ENCODE measurements at places on chromosomes 6 and 20.
A peak's percentile ranks its signal among the peaks of the same experiment; 100 is the strongest.

DNA sequence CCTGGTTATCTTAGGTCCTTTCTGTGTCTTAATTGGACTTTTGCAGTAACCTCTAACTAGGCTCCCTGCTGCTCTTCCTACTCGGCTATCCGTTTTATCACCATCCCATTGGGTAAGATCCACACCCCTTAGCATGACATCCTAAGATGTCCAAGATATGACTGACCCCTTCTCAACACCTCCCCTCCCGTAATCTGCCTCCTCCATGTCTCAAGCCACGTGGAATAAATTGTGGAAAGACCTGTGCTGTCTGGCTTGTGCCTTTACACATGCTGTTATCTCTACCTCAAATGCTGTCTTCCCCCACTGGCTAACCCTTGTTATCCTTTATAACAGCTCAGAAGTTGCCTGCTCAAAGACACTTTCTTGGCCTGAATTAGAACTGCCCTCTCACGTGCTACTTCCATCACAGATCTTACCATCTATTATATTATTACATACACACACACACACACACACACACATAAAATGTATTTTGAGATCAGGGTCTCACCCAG, 26.5 kb downstream of the EIF2S2 start:
- DNase-seq, result no peak

DNA sequence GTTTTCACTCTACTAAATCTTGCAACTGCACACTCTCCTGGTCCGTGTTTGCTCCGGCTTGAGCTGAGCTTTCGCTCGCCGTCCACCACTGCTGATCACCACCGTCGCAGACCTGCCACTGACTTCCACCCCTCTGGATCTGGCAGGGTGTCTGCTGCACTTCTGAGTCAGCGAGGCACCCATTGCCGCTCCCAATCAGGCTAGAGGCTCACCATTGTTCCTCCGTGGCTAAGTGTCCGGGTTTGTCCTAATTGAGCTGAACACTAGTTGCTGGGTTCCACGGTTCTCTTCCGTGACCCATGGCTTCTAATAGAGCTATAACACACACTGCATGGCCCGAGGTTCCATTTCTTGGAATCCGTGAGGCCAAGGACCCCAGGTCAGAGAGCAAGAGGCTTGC, 98.6 kb upstream of the GPR6 start:
- no peak for DNase-seq

DNA sequence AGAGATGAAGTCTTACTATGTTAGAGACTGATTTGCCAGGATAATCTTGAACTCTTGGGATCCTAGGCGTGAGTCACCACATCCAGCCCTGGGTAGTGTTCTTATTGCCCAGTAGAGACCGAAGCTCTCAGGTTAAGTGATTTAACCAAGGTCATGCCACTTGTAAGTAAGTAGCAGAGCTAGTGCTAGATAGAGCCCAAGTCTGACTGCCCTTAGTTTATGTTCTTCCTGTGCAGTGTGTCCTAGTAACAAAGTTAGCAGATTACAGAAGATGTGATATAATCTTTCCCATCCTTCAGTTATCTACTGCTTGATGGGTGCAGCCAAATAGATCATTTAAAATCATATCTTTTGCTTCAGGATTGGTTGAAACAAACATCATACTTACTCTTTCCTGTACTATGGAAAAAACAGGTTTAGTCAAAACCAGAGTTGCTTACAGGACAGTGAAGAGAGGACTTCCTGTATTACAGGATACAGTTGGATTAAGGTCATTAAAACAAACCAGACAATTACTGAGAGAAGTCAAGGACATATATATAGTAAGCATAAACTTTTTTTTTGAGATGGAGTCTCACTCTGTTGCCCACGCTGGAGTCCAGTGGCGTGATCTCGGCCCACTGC, 9.5 kb upstream of the PABPC1L start:
- no peak for DNase-seq

DNA sequence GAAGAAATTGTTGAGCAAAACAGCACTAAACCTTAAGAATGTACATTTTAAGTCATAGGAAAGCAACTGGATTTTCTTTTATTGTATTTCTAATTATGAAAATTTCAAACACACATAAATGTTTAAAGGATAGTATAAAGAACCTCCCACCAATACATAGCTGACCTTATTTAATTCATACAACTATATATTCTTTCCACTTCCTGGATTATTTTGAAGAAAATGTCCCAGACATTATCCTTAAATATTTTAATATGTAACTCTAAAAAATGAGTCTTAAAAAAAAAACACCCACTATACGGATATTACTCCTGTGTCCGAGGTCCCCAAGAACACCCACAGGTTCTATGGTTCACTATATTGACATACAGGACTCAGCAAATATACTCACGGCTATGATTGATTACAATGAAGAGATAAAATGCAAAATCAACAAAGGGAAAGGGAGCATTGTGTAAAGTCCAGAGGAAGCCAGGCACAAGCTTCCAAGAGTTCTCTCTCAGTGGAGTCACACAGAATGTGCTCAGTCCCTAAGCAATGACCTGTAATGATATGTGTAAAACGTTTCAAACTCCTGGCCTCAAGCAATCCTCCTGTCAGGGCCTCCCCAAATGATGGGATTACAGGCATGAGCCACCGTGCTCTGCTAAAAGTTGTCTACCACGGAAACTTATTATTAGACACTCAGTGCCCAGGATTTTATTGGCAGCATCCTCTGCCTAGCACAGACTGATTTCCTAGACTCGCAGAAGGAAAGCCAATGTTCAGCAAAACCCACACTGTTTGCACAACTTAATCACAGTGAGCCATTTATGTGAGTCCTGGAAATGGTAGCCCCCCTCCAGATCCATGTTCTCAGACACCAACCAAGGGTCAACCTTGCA, 23.2 kb downstream of the GLYATL3 start:
- peak; percentile 22 for DNase-seq

DNA sequence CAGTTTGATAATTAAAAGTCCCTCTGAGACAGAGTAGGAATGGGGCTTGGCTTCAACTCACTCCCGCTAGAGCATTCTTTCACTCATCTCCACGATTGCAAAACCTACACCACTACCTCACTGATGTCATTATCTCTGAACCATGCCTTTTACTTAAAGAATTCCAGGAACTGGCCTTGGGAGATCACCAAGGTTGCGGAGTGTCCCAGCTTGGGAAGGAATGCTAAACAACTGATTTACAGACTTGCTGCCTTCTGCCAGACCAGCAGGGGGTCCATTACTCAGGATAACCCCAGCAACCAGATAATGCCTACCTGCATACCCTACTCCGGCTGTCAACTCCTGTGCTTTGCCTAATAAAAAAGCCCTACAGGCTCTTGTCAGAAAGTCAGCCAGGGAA, 102.2 kb upstream of the RALGAPA2 start:
- DNase-seq, result no peak

DNA sequence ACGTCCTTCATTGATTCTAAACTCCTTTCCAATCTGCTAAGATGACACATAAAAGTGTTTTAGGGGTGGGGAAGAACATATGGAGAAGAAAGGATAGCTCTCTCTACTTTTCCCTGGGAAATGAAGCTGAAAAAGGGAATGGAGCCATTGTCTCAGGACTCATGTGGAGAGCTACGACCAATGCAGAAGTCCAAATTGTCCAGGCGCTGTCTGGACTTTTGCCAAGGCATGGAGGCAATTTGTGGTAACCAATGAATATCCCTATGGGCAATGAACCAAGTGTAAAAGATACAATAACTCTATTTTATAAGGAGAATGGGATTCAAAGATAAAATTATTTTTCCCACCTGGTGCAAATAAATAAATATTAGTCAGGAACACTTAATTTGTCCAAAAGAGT, 16.1 kb downstream of the FBXL4 start:
- no peak for DNase-seq

DNA sequence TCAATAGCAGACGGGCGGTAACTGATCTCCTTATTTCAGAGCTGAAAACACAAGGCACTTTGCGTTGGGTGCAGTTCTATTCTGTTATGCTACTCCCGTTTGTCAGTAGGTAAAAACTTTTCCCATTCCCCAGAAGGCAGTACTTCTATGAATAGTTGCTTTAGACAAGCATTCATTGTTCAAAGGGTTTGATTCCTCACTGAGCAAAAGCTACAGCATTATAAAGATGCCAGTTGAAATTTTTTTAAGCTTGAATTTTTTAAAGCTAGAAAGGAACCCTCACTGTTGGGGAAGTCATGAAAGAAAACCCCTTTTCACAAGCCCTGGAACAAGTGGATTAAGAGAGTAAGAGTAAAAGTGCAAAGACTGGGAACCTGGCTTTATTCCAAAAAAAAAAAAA, 42.3 kb downstream of the FUT9 start:
- DNase-seq, result no peak

- DNase-seq, result no peak
These were observed 74.7 kb upstream of the TMEM170B start for GRCh38 chr6:11462742-11463397.

DNA sequence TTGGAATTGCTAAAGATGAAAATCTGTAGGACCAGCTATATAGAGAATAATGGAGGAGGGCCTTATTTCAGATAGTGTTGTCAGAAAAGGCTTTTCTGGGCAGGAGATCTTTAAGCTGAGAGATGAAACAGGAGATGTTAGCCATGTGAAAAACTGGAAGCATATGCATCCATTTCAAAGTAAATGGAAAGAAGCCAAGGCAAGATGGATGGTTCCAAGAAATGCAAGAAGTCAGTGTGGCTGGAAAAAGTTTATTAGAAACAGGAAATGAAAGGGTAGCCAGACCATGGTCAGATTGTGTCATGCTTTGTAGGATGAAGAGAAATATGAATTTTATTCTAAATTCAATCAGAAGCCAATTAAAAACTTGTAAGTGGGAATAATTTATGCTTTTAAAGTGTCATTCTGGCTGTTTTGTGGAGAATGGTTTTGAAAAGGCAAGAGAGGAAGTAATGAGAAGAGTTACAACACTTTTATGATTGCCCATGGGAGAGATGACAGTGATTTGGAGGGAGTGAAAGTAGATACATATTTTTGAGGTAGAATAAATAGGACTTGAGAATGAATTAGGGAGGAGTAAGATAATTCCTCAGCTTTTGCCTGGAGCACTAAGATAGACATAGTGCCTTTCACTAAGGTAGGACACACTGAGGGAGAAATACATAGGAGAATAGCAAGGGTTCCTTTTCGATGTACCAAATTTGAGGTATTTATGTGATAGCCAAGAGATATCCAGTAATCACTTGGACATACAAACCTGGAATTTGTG, 620.1 kb downstream of the HTR1B start:
- no peak for DNase-seq

- DNase-seq, result no peak
These were observed 74.9 kb downstream of the AGPAT4 start for GRCh38 chr6:161198783-161199460.

DNA sequence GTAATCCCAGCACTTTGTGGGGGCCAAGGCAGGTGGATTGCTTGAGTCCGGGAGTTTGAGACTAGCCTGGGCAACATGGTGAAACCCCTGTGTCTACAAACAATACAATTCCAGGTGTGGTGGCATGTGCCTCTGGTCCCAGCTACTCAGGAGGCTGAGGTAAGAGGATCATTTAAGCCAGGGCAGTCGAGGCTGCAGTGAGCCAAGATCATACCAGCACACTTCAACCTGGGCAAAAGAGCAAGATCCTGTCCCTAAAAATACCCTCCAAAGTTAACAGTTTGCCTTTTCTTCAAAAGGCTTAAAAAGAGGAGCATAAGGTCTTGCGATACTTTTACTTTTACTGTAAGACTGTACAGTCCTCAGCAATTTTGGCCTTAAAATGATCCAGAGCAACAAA, 10.7 kb upstream of the SPTLC3 start:
- DNase-seq, result no peak

GRCh38 chr6:66321017-66321416, 614.0 kb upstream of the EYS start:
- DNase-seq, result no peak

All from DMS153 (cell line).